Activated CD4-positive, alpha-beta T cell treated with anti-CD3 and anti-CD28 coated beads, Interleukin-2, amount 50 U/mL, for 4 hours (primary cell): ENCODE measurements at places on chromosomes 12 and 14.
A peak's percentile ranks its signal among the peaks of the same experiment; 100 is the strongest.

DNA sequence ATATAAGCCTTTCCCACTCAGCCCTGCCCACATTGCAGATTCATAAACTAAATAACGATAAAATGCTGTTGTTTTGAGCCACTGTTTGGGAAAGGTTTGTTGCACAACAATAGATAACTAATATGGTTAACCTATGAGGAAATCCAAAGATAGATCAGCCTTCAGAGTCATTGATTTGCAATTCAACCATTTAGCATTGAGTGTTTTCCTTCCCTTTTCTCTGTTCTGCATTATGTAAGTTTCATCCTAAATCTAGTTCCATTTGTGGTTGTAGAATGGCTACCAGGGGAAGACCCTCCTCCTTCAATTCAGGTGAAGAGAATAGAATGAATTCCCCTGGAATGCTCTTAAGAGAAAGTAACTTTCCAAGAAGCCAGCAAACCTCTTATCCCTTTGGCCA, 19.6 kb downstream of the TC2N start:
- DNase-seq, result no peak

DNA sequence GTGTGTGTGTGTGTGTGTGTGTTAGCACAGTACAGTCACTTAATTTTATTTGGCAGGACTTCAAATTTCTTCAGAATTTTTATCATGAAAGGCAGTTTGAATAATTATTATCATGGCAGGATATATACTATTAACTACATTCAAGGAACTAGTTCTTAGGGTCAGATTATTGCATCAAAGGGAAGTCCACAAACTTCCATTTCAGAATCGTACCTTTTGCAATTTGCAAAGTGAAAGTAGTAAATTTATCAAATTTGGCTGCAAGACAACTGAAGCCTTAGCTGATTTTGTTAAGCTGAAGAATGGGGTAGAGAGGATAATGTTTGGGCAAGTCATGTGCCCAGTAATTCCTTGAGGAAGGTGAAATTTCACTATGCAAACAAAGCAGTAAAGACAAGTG, 68.2 kb downstream of the PLEKHG7 start:
- DNase-seq, result no peak

- no peak for DNase-seq
These were observed 20.7 kb upstream of the KERA start for GRCh38 chr12:91078501-91078900.

DNA sequence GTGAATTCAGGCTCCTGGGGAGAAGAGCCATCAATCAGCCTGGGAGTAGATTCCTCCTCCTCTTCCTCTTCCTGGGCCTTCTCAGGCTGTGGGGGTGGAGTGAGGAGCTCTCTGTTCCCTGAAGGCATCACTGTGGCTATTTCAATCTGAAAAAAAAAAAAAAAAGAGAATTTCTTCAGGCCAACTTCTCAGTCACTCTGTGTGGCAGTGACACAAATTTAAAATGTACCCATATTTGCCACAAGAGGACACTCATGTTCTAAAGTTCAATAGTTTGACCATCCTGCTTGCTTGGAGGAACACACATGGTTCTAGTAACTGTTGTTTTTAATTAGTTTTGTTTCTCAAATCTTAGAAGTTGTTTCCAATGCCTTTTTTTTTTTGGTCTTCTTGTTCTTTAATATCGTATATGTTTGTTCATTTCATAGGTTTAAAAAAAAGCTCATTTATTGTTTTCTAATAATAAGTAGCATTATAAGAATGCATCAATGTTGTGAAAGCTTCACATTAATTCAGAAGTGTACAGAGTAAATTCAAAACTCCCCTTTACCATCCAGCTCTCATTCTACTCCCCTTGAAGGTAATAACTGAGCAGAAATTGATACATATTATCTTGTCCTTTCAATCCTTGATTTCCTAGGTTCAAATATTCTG, 23.3 kb upstream of the CCER1 start:
- DNase-seq, result no peak

DNA sequence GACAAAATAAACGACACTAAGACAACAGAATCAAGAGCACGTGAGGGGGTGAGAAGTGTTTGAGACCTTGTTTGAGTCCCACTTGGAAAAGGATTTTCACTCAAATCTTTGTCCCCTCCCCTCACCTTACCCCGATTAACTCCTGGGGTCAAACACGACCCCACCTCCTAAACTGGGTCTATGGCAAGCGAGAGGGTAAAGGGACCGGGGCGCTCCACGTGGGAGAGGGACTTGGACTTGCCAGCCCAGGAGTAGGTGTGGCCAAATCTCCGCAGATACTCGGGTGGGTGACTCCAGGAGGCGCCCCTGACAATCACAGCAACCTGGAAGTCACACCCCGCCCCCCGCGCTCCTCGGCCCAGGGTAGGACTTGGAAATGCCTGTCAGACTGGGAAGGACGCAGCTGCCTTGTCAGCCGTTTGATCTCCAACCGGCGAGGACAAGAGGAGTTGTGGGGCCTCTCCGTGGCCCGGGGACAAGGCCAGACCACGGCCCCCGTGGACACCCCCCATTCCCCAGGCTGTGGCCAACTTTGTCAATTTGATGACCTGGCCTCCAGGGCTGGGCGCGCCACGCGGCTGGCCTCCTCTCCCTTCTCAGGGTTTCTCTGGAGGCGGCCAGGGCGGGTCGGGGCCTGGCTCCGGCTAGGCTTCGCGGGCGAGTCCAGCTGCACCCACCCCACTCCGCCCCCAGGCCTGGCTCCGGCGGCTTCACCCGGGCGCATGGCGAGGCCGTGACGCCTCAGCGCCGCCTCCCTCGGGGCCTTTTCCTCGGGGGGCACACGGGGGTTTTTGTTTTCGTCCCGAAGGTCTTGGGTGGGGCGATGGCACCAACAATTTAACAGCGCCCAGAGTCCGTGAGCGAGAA, 1.1 kb upstream of the BCL11B start:
- no peak for DNase-seq

DNA sequence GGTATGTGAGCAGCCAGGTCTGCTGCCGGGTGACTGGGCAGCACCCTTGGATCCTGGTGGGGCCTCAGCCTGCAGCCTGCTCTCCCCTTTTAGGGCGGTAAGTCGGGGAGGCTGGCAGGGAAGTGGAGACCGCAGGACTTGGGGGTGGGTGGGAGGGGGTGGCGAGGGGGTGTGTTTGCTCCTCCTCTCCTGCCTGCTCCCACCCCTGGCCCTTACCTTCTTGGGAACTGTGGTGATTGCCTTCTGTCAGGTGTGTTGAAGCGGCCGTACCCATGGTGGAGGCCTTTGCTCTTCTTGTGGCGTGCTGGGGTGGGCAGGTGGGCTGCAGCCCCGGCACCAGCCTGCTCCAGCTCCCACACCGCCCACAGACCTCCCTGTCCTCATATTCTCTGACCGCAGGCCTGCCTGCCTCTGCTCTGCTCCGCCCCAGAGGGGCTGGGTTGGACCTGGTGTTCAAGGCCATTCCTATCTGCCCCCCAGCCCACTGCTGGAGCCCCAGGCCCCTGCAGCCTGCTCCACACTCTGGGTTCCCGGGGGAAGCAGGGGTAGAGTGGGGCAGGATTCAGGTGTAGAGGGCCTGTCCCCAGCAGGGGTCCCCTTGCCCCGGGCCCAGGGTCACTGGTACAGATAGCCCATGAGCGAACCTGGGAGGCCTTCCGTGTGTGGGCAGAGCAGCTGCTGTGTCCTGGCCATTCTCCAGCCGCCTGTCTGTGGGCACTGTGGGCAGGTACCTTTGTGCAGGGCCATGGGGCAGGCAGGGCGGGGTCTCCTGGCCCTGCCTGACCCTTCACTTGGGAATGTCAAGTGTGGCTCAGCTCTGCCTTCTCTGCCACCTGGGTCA, 5.2 kb downstream of the TEDC1 start:
- DNase-seq, result no peak

DNA sequence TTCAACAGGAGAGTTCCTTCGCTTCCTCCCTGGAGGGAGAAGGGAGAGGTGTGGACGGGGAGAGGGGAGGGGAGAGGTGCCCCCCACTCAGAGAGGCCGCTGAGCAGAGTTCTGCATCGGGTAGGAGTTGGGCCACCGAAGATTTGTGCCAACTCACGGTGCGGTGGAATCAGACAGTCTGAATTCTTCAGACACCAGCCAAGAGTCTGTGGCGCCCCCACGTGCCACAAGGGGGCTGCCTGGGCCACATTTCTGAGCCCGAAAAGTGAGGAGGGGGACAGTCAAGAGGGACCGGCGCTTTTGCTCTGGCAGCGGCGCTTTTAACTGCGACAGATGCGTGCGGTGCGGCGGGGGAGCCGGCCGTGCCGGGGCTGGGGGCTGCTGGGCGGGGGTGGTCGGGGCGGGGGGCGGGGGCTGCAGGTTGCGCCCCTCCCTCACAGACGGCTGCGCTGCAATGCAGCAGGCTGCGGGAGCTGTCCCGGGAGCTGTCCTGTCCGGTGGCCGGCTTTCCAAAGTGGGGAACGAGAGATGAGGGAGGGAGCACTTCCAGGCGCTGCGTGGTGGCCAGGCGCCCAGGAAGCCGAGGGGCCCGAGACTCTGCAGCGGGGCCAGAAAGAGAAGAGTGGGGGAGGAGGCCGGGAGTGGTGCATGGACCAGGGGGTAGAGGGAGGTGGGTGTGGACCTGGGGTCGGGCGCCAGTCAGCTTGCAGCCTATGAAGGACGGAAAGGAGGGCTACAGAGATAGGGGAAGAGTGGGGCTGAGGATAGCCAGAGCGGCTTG, 975 bp upstream of the RTL1 start:
- DNase-seq, result no peak

- DNase-seq, result no peak
These were observed 75.2 kb downstream of the TTC9 start for GRCh38 chr14:70716958-70717357.

GRCh38 chr12:15701631-15702156, 87.5 kb downstream of the EPS8 start:
- no peak for DNase-seq

DNA sequence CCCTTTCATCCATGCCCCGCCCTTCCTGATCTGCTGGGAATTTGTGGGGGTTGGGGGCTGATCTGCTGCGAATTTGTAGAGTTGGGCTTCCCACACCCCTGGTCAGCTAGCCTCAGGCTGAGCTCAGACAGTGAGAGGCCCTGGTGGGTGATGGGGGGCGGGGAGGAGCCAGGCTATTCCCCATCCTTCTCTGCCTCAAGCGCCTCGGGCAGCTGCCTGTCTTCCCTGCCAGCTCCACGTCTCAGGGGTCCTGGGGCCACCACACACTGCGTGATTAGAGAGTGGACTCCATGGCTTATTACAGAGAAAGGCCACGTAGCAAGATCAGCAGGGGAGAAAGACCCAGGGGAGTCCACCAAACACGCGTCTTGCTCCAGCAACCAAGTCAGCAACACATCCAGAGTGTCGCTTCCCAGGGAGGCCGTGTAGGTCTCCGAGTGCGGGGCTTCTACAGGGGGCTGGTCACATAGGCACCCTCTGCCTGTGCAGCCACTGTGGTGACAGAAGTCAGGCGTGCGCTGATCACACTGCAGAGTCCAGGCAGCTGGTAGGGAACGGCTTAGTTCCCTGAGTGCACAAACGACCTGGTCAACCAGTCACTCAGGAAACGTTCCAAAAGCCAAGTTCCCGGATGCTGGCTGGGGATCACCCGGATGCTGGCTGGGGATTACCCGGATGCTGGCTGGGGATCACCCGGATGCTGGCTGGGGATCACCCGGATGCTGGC, 254.4 kb upstream of the SFSWAP start:
- no peak for DNase-seq

- peak; percentile 17 for DNase-seq
These were observed 688 bp upstream of the NECAP1 start for GRCh38 chr12:8081251-8081920.

- no peak for DNase-seq
These were observed 109.0 kb downstream of the NCOR2 start for GRCh38 chr12:124458220-124458991.

- DNase-seq, result no peak
These were observed 18.8 kb upstream of the HIGD1C start for GRCh38 chr12:50933459-50934124.

GRCh38 chr12:47802312-47802711, 17.4 kb downstream of the HDAC7 start:
- DNase-seq, result no peak

- DNase-seq, result no peak
These were observed 127.3 kb downstream of the GLT1D1 start for GRCh38 chr12:128980623-128981022.

DNA sequence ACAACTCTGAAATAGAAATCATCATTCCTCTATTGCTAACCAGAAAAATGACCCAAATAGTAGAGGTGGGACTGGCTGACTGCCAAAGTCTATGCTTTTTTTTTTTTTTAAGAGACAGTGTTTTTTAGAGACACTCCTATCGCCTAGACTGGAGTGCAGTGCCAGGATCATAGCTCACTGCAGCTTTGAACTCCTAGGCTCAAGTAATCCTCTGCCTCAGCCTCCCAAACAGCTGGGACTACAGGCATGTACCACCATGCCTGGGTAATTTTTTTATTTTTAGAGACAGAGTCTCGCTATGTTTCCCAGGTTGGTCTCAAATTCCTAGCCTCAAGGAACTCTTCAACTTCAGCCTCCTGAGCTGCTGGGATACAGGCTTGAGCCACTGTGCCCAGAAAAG, 19.2 kb downstream of the NR2C1 start:
- no peak for DNase-seq

GRCh38 chr12:117209626-117210025, 19.4 kb upstream of the FBXO21 start:
- no peak for DNase-seq

DNA sequence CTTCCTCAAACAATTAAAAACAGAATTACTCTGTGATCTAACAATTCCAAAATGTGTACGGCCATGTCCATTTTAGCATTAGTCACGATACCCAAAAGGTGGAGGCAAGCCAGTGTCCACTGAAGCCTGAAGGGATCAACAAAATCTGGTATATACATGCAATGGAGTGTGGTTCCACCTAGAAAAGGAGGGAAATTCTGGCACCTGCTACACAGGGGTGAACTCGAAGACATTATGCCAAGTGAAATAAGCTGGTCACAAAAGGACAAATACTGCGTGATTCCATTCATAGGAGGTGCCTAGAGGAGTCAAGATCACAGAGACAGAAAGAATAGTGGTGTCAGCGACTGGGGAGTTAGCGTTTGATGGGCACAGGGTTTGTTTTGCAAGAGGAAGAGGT, 331.4 kb downstream of the MED13L start:
- DNase-seq, result no peak

- DNase-seq, result no peak
These were observed 191.1 kb downstream of the GRIN2B start for GRCh38 chr12:13790317-13790716.

DNA sequence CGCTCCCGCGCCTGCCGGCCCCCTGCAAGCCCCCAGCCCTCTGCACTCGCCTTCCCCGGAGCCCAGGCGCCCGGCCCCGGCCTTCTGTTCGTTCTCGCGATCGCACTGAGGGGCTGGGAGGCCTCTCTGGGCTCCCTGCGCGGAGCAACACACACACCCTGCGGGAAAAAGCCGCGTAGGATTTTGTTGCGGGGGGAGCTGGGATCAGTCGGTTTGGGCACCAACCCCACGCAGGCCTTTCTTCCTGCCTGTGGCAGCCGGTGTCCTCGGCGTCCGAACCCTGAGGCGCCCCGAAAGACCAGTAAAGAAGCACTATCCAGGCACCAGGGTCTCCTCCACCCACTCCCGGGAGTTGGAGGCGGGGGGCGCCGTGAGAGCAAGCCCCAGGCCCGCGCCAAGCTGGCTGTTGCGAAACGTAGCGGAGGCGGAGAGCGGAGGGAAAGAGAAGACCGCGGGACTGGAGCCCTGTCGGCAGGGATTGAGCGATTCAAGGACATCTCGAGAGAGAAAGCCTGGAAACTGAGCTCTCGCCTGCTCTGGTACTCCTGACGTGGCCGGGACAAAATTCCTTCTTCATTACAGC, 1.9 kb upstream of the HOXC5 start:
- no peak for DNase-seq

- DNase-seq, result no peak
These were observed 6.5 kb upstream of the WASHC4 start for GRCh38 chr12:105100998-105101397.

- DNase-seq, result no peak
These were observed 42.9 kb upstream of the FZD10 start for GRCh38 chr12:130119241-130119861.
